ENCODE measurements at places on chromosomes 1 and 21.

- no peak for DNase-seq
Measured at GRCh38 chr1:47696737-47697441, 259.0 kb downstream of the FOXD2 start.

DNA sequence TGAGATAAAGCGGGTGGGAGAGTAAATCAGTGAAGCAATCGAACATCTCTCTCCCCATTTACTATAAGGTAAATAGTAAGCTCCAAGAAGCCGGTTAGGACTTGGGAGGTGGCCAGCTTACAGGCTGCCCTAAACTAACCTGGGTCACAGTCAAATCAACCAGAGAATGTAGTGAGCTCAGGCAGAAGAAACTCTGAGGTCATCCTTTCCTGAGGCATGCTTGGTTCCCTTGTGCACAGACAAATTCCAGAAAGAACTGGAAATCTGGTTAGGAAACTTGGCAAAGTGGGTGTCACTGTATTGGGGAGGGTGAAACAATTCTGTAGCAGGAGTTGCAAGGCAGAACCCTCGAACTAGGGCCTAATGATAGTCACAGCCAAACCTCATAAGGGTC lies 72.5 kb downstream of the NTMT2 start:
- DNase-seq, result no peak

GRCh38 chr1:51726051-51726450 lies 109.2 kb downstream of the OSBPL9 start:
- DNase-seq, result no peak

DNA sequence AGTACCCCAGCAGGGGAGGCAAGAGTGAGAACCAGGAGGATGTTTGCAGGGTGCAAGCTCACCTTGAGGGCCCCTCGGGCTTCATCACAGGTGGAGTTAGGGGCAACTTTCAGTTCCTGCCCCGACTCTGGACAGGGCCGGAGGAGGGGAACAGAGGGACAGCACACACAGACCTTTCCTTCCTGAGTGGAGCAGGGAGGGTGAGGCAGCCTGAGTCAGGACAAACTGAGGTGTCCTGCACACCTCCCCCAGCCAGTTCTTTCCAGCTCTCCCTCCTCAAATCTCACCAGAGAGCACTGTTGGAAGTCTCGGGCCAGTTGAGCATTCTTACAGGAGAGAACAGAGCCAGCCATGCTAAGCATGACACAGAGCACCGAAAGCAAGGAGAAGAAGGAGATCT lies 1.5 kb downstream of the ENTREP3 start:
- no peak for DNase-seq

GRCh38 chr1:183073320-183073719 lies 50.1 kb downstream of the LAMC1 start:
- no peak for DNase-seq

- no peak for DNase-seq
Measured at GRCh38 chr1:234164098-234164709, 209.1 kb upstream of the COA6 start.

- DNase-seq, result no peak
Measured at GRCh38 chr1:15370781-15371520, 38.7 kb upstream of the EFHD2 start.

Data from stimulated activated CD8-positive, alpha-beta memory T cell treated with anti-CD3 and anti-CD28 coated beads, Interleukin-2, amount 100 ng/mL, for 48 hours (primary cell).